ENCODE measurements at places on chromosomes 13 and 19.
A peak's percentile ranks its signal among the peaks of the same experiment; 100 is the strongest.

DNA sequence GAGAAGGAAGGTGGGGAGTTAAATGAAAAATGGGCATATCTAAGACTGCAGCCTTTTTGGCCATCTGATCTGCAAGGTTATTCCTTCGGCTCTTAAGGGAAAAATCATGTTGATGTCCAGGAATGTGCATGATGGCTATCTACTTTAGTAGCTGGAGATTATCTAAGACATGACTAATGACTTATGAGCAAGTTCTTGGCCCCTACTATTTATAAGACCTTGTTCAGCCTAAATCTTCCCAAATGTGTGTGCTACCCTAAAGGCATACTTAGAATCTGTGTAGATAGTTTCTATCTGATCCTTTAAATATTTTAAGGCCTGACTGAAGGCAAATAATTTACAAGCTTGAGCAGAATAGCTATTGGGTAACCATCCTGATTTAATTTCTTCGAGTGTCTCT is 41.8 kb upstream of the CD177 start:
- no peak for DNase-seq

DNA sequence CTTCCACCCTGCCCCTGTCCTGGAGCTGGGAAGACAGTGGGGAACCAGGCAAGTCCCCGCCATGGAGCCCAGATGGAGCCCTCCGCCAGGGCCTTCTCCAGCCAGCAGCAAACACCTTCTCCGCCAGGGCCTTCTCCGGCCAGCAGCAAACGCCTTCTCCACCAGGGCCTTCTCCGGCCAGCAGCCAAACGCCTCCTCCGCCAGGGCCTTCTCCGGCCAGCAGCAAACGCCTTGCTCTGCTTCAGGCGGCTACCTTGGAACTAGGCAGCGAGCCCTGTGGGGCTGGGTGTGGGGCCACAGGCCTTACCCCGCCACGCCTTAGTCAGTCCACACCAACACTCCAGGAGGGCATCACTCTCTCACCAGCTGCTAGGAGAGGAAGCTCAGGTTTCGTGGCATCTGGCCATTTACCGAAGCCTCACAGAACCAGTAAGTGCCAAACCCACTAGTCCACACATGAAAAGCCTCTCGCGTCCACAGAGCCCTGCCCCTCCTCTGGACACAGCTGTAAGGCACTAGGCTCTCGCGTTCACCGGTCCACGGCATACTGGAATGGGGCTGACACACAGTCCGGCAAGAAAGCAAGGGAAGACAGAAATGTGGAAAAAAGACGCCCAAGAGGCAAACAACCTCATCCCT is 41.0 kb downstream of the MLLT1 start:
- no peak for DNase-seq

- DNase-seq = peak; percentile 80
Observed at GRCh38 chr19:52336117-52336790, at the start of gene ZNF610. Gene ZNF610, plus strand, starts transcription at chr19:52336243. Its CDS starts 12,930 bp downstream, at chr19:52349173.

- no peak for DNase-seq
Observed at GRCh38 chr13:39405107-39405506, 197.9 kb downstream of the LHFPL6 start.

- DNase-seq = no peak
Observed at GRCh38 chr13:90485436-90485835, 862.1 kb upstream of the MIR17HG start.

- no peak for DNase-seq
Observed at GRCh38 chr19:53521373-53522202, 16.4 kb upstream of the ZNF331 start.

- DNase-seq = no peak
Observed at GRCh38 chr19:16373989-16374388, 49.4 kb downstream of the KLF2 start.

- no peak for DNase-seq
Observed at GRCh38 chr13:97724450-97724849, 229.0 kb upstream of the IPO5 start.

DNA sequence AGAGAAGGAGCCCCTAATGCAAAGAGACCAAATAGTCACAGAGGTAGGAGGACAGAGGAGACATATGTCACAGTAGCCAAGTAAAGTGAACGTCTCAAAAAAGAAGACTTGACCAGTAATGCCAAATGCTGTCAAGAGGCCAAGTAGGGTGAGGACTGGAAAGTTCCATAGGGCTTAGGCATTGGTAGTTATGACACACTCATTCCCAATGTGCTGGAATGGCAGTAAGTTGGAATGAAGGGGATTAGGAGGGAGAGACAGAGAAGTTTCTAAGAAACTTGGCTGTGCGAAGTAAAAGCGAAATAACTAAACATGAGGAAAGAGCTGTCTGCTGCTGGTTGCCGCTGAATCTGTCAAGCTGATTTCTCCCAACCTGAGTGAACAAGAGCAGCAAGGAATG is 14.9 kb upstream of the FRY start:
- DNase-seq = no peak

- DNase-seq = no peak
Observed at GRCh38 chr13:113848020-113848419, 15.9 kb downstream of the GAS6 start.

GRCh38 chr13:94345374-94346195 is 133.9 kb downstream of the DCT start:
- peak; percentile 34 for DNase-seq

DNA sequence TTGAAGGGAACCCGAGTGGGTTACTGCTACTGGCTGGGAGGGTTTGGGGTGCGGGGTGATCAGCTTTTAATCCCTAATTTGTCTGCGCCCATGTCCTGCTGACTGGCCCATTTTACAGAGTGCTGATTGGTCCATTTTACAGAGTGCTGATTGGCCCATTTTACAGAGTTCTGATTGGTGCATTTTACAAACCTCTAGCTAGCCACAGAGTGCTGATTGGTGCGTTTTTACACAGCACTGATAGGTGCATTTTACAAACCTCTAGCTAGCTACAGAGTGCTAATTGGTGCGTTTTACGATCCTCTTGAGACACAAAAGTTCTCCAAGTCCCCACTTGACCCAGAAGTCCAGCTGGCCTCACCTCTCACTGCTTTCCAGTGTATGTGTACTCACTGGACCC is 43.2 kb downstream of the MTMR6 start:
- DNase-seq = no peak

- no peak for DNase-seq
Observed at GRCh38 chr13:41708713-41709112, 251.4 kb downstream of the RGCC start.

- no peak for DNase-seq
Observed at GRCh38 chr19:282501-282900, 8.7 kb downstream of the PLPP2 start.

Measured in CD4-positive, alpha-beta T cell treated with Interleukin-15 for 4 hours (primary cell).